Omental fat pad (tissue), 4 donors: ENCODE measurements at places on chromosomes 3 and 15. TPM values are rescaled to one million over a fixed set of nuclear protein-coding genes. Genes with fewer than 3 reads are reported as not detected.

The BTBD1 gene
- total RNA-seq: 56.9 TPM

The GABRG3 gene
- not detected for total RNA-seq

The LRRC28 gene
- total RNA-seq: 27.6 TPM

The PTPRG gene
- 172 TPM for total RNA-seq

The CAV3 gene
- total RNA-seq: not detected

The OR4F6 gene
- total RNA-seq: not detected

The CPN2 gene
- total RNA-seq: not detected

- DNase-seq: no peak
Observed at GRCh38 chr3:150296123-150296735, 111.9 kb upstream of the TSC22D2 start.

GRCh38 chr15:34064438-34064837 is 25.4 kb upstream of the AVEN start:
- DNase-seq: no peak

- DNase-seq: no peak
Observed at GRCh38 chr3:53083521-53083920, 37.6 kb upstream of the SFMBT1 start.

DNA sequence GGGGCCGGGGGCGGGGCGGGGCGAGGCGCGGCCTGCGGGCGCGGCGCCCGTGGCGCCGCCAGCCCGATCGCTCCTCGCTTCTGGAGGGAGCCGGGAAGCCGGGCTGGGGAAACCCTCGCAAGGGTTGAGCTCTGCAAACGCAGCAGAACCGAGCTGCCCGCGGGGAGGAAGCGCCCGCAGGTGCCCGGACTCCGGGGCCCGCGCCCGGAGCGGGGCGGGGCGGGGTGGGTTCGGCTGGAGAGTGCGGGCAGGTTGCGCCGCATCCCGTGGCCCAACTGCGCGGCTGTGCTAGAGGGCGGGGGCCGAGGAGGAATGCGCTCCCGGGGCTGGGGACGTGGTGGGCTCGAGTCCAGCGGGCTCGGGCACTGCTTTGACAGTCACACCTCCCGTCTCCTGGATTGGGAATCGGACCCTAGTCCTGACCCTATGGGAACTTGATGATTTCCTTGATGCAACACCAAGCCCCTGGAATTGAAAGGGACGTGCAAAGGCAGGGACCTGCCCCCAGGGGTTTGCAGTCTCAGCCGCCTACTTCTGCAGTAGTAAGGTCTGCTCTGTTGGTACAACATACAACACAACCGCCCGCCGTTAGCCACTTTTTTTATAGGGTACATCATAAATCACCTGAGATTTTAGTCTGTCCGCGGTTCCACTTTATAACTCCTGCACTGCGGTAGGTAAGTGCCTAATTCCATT is 34.3 kb downstream of the ZBTB38 start:
- no peak for DNase-seq

GRCh38 chr3:70053293-70053692 is 53.8 kb downstream of the SAMMSON start:
- no peak for DNase-seq

DNA sequence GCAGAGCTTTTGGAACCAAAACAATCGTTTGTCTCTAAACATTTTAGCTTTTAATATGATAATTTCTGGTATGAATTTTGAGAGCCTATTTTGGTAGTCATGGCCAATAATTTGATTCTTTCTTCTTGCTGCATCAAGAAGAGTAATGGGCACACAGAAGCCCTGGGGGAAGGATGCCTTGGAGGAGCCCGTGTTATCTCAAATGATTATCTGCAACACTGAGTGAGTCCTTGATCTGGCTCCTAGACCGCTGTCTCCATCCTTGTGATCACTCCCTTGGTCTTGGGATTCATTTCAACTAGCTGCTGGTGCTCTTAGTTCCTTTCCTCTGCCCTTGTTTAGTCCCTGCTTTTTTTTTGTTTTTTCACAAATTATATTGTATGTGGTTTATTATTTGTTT is 77.9 kb upstream of the CCNL1 start:
- no peak for DNase-seq

GRCh38 chr15:32134842-32135241 is 104.5 kb downstream of the CHRNA7 start:
- no peak for DNase-seq

GRCh38 chr3:8643693-8644365 is 769 bp downstream of the SSUH2 start:
- no peak for DNase-seq

DNA sequence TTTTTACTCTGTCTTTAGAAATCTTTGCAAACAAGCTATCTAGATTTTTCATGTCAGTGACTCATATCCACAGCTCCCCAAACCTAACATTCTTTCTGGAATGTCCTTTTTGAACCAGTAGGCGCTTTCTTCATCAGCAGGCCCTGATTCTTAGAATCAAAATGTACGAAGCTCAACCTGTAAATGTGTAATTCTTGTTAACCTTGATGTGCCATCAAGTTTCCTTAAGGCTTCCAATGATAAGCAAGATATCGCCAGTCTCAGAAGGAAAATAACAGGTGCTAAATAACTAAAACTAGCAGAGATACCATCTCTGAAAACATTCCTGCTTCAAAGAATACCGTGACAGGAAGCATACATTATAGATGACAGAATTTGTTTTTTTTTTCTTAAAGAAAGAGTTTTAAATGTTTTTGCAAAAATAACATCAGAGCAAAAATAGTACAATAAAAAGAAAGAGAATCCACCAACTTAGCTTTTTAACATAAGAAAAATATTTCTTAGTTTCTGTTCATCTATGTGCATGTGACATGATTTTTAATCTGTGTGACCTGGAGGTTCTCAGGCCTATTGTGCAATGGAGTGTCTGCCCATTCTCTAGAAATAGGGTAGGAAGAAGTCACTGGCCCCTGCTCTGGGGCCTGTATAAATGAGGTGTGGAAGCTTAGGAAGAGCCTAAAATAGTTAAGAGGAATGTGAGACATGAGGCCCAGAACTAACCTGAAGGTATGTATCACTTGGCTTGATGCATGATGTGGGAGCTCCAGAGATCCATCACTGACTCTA is 14.7 kb upstream of the SECISBP2L start:
- no peak for DNase-seq

DNA sequence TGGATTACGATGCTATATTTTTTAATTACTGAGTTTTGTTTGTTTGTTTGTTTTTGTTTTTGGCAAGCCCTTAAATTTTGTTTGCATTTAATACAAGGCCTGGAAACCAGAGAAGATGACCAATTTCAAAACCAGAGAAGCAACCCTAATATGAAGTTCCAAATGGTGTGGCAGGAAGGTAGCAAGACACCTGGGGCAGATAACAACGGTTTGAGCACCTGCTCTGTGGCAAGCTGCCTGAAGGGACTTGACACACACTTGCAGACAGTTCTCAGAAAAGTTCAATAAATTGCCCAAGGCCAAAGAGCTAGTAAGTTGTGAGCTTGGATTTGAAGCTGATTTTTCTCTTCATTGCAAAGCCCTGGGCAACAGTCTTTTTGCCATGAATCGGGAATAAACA is 151.2 kb upstream of the UBE2E1 start:
- DNase-seq: no peak

DNA sequence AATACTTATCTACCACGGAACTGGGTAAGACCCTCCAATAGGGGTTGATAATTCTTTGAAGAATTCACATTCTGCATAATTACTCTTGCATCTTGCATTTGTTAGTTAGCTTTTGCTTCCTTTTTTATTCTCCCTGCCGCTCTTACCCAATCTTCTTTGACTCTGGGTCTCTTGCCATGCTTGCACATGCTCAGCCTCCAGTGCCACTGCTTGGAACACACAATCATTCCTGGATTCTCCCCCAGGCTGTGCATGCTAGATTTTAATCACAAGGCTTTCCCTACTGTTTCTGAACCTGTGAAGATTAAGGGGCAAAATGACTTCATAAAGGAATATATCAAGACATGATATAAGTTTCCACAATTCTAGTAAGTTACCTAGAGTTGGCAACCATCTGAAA is 133.1 kb downstream of the IL1RAP start:
- no peak for DNase-seq

GRCh38 chr3:58874795-58875194 is 175.0 kb downstream of the CFAP20DC start:
- DNase-seq: no peak

DNA sequence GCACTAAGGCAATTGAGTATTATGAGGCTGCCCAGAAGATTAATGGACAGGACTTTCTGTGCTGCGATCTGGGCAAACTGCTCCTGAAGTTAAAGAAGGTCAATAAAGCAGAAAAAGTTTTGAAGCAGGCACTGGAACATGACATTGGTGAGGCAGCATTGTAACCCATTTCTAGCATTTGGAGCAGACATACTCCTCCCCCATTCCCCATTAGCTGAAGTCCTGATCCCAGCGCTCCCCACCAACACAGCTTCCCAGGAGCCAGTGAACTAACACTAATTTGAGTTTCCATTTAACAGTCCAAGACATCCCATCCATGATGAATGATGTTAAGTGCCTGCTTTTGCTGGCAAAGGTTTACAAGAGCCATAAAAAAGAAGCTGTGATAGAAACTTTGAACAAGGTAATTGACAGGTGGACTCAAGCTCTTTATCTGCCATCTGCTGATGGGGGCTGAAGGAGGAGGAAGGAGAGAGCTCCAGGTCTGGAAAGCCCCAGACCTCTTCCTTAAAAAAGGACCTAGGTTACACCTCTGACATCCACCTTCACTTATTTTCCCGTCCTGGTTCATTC is 22.6 kb downstream of the CSRNP1 start:
- DNase-seq: no peak

DNA sequence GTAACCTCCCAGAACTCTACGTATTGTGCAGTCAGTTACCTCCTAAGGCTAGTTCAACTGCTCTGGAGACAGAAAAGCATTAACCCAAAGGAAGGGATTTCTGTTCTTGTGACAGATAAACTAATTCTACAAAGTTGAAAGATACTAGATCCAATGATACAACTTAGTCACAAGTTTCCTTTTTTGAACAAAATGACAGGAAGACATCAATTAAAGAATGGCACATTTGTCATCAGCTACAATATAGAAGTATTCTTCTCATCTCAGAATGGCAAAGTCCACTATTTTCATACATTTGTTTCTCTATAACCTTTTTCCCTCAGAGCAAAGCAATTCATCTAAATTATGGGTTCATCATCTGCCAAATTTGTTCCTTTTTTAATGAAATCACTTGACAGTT is 43.7 kb downstream of the ISL2 start:
- no peak for DNase-seq

DNA sequence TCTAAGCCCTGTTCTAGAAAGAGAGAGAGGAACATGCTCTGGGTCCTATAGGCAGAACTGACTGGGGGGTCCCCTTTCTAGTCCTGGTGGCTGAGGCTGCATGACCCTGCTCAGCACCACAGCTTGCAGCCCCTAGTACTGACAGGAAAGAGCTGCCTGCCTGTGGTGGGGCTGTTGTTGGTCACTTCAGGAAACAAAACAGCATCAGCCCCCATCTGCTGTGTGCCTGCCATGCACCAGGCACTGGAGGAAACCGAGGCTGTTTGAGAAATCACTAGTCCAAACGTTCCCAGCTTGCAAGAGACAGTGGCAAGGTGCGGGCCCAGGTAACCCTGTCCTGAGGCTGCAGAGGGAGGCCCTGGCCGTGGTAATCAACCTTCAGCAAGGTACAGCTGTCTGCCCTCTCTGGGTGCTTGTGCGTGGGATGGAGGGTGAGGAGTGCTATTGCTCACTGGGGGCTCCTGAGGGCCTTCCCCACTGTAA is 90.6 kb downstream of the IQSEC1 start:
- DNase-seq: no peak

GRCh38 chr15:100663086-100663914 is 60.9 kb downstream of the ASB7 start:
- DNase-seq: no peak

- DNase-seq: no peak
Observed at GRCh38 chr15:82108489-82109078, 62.8 kb upstream of the MEX3B start.

DNA sequence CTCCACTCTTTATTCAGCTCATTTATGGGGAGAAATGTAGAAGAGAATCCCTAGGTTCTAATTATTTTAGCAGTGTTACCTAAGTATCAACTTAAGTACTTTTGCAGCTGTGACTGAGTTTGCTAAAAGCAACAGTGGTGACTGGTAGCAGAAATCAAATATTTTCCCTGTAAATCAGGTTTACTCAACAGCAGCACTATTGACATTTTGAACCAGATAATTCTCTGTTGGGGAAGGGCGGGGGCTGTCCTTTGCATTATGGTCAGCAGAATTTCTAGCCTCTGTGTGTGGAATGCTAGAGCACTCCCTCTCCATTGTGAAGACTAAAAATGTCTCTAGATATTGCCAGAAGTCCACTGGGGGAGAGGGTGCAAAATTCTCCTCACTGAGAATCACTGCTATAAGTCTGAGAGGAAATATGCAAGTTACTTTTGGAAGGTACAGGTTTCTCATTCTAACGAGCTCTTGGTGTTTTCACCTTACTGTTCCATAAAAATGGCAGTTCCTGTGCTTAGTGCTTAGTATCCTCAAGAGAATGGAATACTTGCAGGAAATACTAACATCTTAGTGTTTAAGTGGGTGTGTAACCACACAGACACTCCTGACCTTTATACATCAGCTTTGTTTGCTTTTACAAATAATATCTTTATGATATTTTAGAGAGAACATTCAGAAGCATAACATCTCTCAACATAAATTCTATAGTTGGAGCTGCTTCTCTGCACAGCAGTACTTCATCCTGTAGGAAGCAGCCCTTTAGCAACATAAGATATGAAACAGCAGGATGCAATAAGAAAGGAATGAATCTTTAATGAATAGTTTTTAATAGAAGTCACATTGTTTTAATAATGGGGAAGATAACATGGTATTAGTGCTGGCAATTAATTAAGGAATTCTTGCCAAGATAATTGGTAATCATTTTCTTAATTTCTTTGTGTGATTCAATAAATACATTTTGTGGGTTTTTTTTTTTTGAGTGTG is 246.5 kb upstream of the GOLIM4 start:
- no peak for DNase-seq

GRCh38 chr3:126963261-126964190 is 19.4 kb upstream of the PLXNA1 start:
- DNase-seq: no peak

- DNase-seq: peak; percentile 14
Observed at GRCh38 chr3:127675651-127676391, 3.1 kb downstream of the ABTB1 start.

- DNase-seq: no peak
Observed at GRCh38 chr3:95971573-95971972, 842.8 kb upstream of the EPHA6 start.

DNA sequence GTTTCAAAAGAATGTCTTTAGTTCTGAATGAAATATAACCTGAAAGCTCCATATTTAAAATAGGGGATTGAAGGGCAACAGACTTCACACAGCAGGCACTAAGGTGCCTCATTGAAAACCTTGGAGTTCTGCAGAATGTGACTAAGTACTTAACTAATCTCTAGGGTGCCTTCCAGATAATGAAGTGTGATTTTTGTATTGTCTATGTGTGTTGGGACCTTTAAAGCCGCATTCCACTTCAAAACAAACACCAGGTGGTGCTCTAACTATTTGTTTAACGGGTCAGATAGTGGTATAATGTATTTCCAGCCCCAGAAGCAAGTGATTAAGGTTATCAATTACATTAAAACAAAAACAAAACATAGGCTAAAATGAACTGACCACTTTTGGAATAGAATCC is 28.0 kb downstream of the TFG start:
- no peak for DNase-seq
